ENCODE measurements at places on chromosomes 4 and X.

DNA sequence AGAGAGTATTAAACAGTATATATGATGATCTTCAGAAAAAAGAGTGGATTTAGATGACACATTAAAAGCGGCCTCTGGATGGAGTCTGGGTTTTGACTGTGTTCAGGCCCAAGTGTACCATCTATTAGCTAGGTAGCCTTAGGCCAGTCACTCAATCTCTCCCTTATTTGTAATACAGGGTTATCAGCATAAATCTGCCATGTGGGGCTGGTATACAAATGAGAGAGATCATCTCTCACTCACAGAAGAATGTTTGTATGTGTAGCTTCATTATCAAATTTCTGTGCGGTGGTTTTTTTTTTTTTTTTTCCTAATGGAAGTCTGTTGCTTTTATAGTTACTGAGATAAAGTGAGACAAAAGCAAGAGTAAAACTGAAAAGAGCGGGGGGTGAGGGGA lies 12.7 kb downstream of the SLC2A9 start:
- peaks cover 24% of the 10 kb centered on the region for H3K4me1 ChIP-seq
- no peaks in the 10 kb centered on the region for H3K27me3 ChIP-seq
- H3K27ac ChIP-seq, result no peak overlapping the region
- no peak for DNase-seq

GRCh38 chr4:5658974-5659373 lies 49.4 kb downstream of the EVC2 start:
- H3K4me3 ChIP-seq, result no peak overlapping the region
- H3K4me1 ChIP-seq, result no peaks in the 10 kb centered on the region
- no peaks in the 10 kb centered on the region for H3K36me3 ChIP-seq
- no peak overlapping the region for H3K27ac ChIP-seq
- H3K27me3 ChIP-seq, result no peaks in the 10 kb centered on the region

DNA sequence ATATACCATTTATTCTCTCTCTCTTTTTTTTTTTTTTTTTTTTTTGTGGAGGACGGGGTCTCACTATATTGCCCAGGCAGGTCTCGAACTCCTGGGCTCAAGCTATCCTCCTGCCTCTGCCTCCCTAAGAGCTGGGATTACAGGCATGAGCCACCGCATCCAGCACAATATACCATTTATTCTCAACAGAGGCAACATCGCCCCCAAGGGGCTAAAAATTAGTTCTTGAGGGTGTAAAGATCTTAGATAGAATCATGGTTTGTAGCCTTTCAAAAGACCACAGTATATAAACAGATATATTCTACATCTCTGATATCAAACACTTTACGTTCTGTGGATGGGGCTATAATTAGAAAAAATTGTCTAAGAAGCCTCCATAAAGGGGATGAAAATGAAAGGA lies 39.8 kb upstream of the TCEAL2 start:
- H3K4me3 ChIP-seq, result no peak overlapping the region
- no peaks in the 10 kb centered on the region for H3K4me1 ChIP-seq
- no peaks in the 10 kb centered on the region for H3K36me3 ChIP-seq
- no peak overlapping the region for H3K27ac ChIP-seq
- H3K27me3 ChIP-seq, result no peaks in the 10 kb centered on the region

DNA sequence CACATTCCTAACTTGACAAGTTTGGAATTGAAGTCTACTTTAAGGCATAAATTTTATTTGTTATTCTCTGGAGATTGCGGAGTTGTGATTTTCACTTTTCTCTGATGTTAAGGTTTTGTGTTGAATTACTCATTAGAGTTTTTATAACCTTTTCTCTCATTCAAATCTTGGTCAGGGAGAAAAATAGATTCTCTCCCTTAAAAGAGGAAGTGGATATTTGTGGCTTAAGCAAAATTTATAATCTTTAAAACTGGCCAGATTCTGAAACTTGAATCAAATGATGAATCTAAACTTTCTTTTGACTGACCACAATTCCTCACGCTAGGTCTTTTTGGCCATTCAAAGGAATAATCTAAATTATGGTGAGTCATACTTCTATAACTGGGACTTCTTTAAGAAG lies 361.4 kb downstream of the TEX13C start:
- H3K27me3 ChIP-seq, result no peaks in the 10 kb centered on the region
- H3K27ac ChIP-seq, result no peak overlapping the region
- H3K4me1 ChIP-seq, result no peaks in the 10 kb centered on the region

DNA sequence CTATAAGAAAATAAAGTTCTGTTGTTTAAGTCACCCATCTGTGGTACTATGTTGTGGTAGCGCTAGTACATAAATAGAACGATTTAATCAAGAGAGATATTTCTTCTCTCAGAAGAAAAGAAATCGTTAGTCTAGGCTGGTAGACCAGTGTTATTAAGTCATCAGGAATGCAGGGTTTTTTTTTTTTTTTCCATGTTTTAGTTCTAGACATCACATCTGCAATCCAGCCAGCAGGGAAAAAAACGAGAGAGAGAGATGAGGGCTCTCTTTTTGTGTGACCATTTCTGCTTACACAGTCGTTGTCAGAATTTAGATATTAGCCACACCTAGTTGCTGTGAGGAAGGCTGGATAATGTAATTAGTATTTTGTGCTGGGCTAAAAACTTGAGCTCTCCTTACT lies 417.4 kb downstream of the TMA16 start:
- no peak overlapping the region for H3K27ac ChIP-seq
- H3K4me1 ChIP-seq, result no peaks in the 10 kb centered on the region
- H3K4me3 ChIP-seq, result no peak overlapping the region
- no peaks in the 10 kb centered on the region for H3K36me3 ChIP-seq
- no peaks in the 10 kb centered on the region for H3K27me3 ChIP-seq
- no peak for DNase-seq

DNA sequence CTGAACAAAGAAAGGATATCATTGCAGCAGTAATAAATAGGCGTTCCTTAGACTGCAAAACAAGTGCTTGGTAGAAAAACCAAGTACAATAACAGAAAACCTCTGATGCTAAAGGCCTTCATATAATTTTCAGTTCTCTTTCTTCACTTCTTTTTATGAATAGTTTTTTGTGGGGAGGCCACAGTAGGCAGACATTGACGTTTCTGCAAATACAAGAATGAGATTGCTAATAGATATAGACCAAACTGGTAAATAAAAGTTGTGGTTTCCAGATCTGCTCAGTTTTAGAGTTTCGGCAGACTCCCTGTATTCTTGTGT lies 57.0 kb upstream of the RAP1GDS1 start:
- no peak overlapping the region for H3K4me3 ChIP-seq
- no peaks in the 10 kb centered on the region for H3K27me3 ChIP-seq
- H3K27ac ChIP-seq, result no peak overlapping the region
- peaks cover 9% of the 10 kb centered on the region for H3K4me1 ChIP-seq

GRCh38 chr4:38948551-38948950 lies 80.9 kb downstream of the FAM114A1 start:
- H3K36me3 ChIP-seq, result no peaks in the 10 kb centered on the region
- no peak for DNase-seq
- H3K4me3 ChIP-seq, result no peak overlapping the region
- H3K4me1 ChIP-seq, result peaks cover 28% of the 10 kb centered on the region

DNA sequence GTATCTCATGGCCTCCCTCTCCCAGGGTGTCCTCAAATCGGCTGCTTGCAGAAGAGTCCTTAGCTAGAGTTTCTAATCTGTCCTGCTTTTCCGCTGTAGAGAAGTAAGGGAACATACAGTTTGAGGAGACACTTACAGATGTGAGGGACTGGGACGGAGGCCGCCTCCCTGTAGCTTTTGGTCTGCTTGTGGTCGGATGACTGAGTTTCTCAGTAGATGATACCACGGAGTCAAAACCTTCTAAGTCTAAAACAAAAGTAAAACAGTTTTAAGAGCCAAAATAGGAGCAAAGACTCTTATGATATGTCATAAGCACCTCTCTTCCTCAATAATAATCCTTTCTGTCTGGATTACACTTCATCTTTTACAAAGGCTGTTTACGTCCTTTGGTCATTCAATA lies 34.5 kb upstream of the MAP3K15 start:
- peaks cover 13% of the 10 kb centered on the region for H3K4me1 ChIP-seq
- H3K27ac ChIP-seq, result peak overlapping the region; percentile 62
- no peak overlapping the region for H3K4me3 ChIP-seq
- peak; percentile 17 for DNase-seq

- DNase-seq, result no peak
- H3K4me3 ChIP-seq, result no peak overlapping the region
- no peaks in the 10 kb centered on the region for H3K4me1 ChIP-seq
- H3K36me3 ChIP-seq, result no peaks in the 10 kb centered on the region
- no peaks in the 10 kb centered on the region for H3K27me3 ChIP-seq
Measured at GRCh38 chr4:20832826-20833225, 132.6 kb downstream of the PACRGL start.

DNA sequence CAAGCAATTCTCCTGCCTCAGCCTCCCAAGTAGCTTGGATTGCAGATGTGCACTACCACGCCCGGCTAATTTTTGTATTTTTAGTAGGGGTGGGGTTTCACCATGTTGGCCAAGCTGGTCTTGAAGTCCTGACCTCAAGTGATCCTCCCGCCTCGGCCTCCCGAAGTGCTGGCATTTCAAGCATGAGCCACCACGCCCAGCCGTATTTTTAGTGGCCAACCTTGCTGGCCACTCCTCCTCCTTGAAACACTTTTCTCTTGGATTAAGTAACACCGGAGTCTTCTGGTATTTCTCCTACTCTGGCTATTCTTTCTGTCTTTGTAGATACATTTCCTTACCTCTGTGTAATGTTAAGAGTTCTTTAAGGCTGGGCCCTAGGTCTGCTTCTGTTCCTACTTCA lies 11.1 kb upstream of the RPL39 start:
- DNase-seq, result no peak
- no peaks in the 10 kb centered on the region for H3K4me1 ChIP-seq
- no peaks in the 10 kb centered on the region for H3K27me3 ChIP-seq
- no peak overlapping the region for H3K27ac ChIP-seq
- no peak overlapping the region for H3K4me3 ChIP-seq
